ENCODE measurements at places on chromosomes 5 and 9.

GRCh38 chr9:109843641-109844040 is 63.6 kb downstream of the PALM2AKAP2 start:
- no peak for DNase-seq

- DNase-seq = no peak
Measured at GRCh38 chr9:4575997-4576396, 85.7 kb downstream of the SLC1A1 start.

- DNase-seq = no peak
Measured at GRCh38 chr5:87686975-87687374, 274.2 kb upstream of the CCNH start.

GRCh38 chr5:109630093-109630492 is 59.6 kb upstream of the MAN2A1 start:
- no peak for DNase-seq

All from activated naive CD4-positive, alpha-beta T cell treated with anti-CD3 and anti-CD28 coated beads, Interleukin-2, amount 50 U/mL, for 72 hours (primary cell).